Right renal cortex interstitium (tissue), 3 donors: ENCODE measurements at places on chromosomes 1 and 21.

GRCh38 chr1:224435318-224435763 is 744 bp upstream of the WDR26 start:
- no peak for DNase-seq

DNA sequence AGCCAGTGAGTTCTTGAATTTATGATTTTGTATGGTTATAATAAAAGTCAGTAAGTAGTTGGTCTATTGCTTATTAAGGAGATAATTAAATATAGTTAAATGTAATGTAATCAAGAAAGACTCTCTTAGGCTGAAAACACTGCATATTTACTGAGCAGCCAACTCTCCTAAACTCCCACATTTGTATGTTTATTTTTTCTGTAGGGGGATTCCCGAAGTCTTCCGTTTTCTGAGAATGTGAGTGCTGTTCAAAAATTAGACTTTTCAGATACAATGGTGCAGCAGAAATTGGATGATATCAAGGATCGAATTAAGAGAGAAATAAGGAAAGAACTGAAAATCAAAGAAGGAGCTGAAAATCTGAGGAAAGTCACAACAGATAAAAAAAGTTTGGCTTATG is 56.7 kb downstream of the PKN2 start:
- no peak for DNase-seq

DNA sequence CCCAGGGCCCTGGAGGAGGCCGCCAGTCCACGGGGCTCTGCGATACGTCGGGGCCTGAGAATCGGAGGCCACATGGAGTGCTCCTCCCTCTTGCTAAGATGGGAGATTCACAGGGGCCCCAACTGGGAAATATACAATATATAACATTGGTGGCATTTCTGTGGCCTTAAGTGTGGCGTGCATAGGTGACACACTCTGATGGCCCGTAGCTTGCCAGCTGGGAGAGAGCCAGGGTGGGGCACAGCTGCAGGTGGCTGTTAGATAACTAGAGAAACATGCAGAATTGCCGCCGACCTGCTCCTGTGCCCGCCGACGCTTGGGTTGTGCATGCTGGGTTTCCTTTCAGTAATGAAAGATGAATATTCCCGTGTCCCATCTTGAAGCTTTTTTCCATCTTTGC is 30.1 kb downstream of the UMODL1 start:
- no peak for DNase-seq

GRCh38 chr1:59831529-59831928 is 16.8 kb downstream of the HOOK1 start:
- DNase-seq = no peak

GRCh38 chr1:98794196-98794886 is 132.8 kb downstream of the SNX7 start:
- DNase-seq = peak; percentile 37

DNA sequence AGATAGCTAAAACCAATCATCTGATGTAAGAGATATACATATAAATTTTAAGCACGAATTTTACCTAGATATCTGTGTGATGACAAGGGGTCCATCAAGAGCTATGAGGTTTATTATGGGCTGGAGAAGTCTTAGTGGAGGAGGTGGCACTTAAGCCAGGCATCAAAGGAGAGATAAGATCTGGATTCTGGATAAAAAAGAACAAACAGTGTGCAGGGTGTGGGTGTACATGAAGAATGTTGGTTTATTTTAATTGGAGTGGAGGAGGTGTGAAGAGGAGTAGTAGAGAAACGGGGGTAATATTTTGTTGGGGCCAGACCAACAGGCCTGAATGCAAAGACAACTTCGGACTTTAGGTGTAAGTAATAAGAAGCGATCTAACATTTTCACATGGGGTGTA is 80.6 kb downstream of the TM2D1 start:
- DNase-seq = no peak

- no peak for DNase-seq
Observed at GRCh38 chr1:178344513-178345091, 152.2 kb downstream of the CLEC20A start.

- no peak for DNase-seq
Observed at GRCh38 chr21:42301371-42302075, 13.7 kb downstream of the TFF3 start.

DNA sequence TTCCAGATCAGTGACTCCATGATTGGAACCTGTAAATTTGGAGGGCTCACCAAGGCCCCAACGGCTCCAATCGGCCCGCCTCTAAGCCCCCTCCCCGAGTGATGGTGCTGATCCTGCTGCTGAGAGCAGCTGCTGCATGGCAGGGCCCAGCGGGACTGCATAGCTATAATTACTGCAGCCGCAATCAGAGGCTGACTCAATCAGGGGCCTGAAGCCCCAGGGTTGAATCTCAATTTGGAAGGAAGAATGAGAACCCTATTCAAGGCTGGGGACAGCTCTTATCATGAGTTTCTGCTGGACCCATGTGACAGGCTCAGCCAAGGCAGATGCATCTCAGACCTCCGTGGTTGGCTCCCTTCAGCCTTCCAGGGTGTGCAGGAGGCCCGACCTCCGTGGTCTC is 42.8 kb upstream of the MAGOH start:
- DNase-seq = no peak

- DNase-seq = no peak
Observed at GRCh38 chr1:26284597-26285347, 4.9 kb downstream of the SH3BGRL3 start.

DNA sequence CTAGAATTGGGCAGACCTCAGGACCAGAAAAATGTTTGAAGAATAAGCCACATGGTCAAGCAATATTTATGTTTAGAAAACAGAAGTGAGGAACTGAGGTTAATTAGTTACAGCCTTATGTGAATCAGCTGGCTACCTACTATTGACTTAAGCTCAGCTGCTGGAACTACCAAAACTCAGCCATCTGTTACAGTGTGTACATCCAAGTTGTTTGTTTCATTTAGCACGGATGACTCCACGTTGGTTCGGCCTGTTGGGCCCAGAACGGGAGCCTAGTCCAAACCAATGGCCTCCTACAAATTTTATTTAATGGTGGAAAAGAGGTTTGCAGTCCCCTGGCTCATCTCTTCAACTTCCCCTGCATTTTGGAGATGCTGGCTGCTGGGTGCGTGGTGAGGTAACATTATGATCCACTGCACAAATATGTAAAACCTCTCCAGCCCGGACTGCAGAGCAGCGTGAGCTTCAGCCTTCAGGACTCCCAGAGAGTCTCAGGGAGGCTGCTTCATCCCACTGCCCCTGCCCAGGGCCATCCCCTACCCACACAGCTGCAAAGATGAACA is 143.4 kb downstream of the ZZZ3 start:
- peak; percentile 5 for DNase-seq

DNA sequence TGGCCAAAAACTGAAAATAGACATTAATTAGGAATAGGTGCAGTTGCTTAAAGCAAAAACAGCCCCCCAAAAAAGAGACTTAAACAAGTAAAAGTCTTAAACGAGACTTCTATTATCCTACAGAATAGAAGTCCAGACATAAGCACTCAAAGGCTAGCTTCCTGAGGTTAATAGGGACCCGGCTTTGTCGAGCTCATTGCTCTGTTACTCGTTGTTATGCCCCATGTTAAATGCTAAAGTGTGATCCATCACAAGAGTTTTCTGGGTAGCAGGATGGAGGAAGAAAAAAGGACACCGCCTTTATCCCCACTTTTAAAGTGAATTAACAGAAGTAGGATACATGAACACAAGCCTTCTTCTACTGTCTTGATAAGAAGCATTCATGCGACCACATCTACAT is 10.6 kb downstream of the CD1D start:
- DNase-seq = no peak

DNA sequence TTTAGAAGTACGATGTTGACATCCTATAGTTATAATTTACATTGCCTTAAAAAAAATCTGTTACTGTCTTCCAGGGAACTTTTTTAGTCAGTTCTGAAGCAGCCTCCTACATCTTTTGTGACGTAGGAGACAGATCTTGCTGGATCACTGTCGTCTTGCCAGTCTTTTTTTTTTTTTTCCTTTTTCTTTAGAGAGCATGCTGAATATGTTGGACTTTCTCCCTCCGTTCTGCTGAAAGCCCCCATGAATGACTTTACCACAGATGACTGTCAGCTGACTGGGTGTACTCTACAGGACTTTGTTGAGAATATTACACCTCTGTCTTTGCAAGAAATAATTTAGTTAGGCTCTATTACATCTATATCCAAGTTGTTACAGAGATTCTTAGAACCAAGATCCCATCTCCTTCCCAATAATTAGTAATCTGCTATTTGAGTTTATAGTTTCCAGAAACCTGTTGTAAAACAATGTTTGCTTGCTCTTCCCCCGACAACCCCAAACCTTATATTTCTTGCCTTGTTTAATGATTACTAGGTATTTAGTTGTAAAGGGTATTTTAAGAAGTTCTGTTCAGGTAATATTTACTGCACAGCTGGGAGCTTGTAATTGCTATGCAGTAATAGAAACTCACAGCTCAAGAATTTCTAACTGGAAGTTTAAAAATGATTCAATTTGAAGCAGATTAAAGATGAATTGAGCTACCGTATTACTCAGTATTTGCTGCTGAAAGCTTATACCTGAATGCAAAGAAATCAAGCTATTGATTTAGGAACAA is 61.8 kb downstream of the RASAL2 start:
- no peak for DNase-seq

GRCh38 chr1:72567521-72567920 is 285.2 kb upstream of the NEGR1 start:
- no peak for DNase-seq

DNA sequence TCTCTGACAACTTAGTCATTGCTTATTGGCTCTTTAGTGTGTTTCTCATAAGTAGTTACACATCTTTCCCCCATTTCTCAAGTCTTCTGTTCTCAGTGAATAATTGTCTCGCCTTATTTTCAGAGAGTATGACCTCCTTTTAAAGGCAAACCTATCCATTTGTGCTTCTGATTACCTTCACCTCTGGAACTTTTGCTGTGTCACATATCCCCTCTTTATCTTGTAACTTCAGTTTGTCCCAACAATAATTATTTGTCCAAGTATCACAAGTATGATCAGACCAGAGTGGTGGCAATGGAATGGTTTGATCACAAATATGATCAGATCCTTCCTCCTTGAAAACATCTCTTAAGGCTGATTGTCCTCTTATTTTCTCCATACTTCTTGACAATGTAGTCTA is 5.3 kb upstream of the MRPS21 start:
- no peak for DNase-seq

DNA sequence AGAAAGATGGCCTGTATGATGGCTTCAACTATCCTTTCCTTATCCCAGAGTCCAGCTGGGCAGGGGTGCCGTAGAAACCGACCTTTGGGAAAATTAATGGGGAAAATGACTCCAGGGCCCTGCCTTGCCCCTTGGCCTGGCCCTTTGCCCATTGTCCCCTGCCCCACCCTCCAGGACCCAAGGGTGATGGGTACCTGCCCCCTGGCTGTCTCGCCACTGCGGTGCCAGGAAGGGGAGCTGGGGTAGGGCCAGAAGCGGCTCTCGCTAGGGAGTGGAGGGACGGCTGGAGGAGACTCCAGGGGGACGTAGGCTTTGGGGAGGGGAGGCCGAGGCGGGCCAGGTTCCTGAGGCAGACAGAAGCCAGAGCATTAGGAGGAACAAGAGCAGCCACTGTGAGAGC is 29.1 kb upstream of the GOLT1A start:
- DNase-seq = no peak

DNA sequence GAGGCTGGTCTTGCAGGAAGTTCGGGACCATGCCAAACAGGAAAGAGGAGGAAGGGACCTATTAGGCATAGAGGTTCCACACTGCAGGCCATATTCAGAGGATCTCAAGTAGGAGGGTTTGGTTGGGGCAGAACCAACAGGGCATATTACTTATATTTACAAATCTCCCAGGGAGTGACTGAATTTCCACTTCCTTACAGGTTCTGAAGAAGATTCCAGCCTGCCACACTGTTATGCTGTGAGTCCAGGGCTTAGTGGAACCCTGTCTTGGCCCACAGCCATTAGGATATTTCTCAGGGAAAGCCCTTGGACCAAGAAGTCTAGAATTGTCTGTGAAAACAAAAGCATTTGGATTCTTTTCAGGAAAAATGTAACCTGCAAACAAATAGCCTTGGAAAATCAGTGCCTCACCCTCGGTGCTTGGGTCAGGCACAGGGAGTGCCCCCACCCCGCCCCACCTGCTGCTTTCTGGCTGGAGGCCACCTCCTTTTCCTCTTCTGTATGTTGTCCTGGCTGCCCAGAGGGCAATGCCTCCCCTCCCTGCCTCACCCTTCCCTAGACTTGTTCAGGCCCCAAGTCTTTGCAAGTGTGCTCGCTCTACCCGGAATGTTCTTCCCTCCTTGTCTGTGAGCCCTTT is 41.0 kb upstream of the JUN start:
- no peak for DNase-seq

DNA sequence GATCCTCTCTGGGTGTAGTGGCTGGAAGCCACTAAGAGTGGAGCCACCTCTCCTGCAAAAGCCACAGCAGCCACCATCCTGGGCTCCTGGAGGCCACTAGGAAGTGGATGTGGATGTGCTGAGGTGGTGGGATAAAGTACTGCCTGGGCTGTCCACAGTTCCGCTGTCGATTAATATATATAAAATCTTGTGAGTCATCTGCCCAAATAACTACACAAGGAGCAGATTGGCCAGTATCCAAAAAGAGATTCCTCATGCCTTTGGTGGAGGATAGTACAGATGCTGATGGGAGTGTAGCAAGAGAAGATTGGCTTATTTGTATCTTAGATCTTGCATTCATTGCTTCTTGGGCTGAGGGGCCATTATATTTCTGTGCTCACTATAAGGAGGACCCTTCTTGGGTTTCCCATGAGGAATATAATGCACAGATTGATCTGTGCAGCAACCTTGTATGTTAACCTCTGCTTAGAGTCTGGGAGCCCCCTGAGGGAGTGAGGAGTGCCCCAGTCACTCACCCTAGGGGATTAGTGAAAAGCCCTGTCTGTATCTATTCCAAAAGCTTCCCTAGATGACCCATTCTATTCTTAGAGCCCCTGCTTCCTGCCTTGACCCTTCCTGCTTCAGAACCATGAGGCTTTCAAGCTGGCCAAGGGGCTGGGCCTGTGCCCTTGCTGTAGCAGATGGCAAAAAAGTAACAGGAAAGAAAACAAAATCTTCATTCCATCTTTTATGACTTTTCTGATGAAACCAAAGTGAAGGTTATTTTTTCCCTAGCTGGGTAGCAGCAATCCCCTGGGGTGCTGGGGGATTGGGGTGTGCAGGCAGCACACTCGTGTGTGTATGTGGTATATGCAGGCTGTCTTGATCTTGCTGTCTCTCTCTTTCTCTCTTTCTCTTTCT is 31.7 kb downstream of the RCSD1 start:
- DNase-seq = no peak

GRCh38 chr1:169809370-169810095 is 14.8 kb upstream of the METTL18 start:
- no peak for DNase-seq

DNA sequence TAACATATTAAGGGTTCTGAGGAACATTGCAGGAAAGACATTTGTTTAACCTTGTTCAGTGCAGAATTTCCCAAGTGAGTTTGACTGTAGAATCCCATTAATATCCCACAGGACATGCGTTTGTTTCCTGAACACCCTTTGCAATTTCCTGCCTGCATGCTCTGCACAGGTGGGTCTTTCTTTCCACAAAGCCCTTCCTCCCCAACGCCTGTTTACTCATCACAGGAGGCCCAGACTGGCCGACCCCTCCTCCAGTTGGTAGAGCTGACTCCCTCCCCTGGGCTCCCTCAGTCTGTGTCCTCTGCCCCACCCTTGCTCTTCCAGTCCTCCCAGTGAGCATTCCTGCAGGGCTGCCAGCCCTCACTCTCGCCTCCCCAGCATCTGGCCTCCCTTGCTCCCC is 47.5 kb upstream of the CTPS1 start:
- DNase-seq = no peak
